ENCODE measurements at places on chromosomes 2 and 18. TPM values are rescaled to one million over a fixed set of nuclear protein-coding genes. Genes with fewer than 3 reads are reported as not detected.

Gene EMX1
- total RNA-seq: not detected

Gene KCNG2
- total RNA-seq: 0.17 TPM

Gene TMEM185B
- 30.2 TPM for total RNA-seq

Gene RAPGEF4
- total RNA-seq: 1.7 TPM

Gene MEX3C
- 102 TPM for total RNA-seq

Gene LRP1B
- 0.13 TPM for total RNA-seq

Gene GALNT14
- total RNA-seq: 12.7 TPM

Gene DSG2
- total RNA-seq: 123 TPM

Gene ANKRD62
- total RNA-seq: not detected

Gene VIT
- total RNA-seq: 0.67 TPM

Gene GULP1
- total RNA-seq: 49.7 TPM

Gene GORASP2
- 63.3 TPM for total RNA-seq

Gene CRYGC
- 0.52 TPM for total RNA-seq

Gene IL36RN
- total RNA-seq: 0.67 TPM

Gene BCL11A
- 8.5 TPM for total RNA-seq

Gene ADD2
- not detected for total RNA-seq

Gene RAMP1
- total RNA-seq: 3.7 TPM

Gene SFTPB
- total RNA-seq: not detected

Gene GLB1L
- 21.8 TPM for total RNA-seq

Gene IDH1
- total RNA-seq: 85.2 TPM

Gene TCF23
- not detected for total RNA-seq

Gene NDC80
- 15.3 TPM for total RNA-seq

Gene ASXL2
- total RNA-seq: 15.2 TPM

Gene LIMS4
- 2.6 TPM for total RNA-seq

Gene CD8B2
- total RNA-seq: not detected

Gene NAT8
- total RNA-seq: not detected

Gene CREG2
- total RNA-seq: 0.64 TPM

Gene EVX2
- total RNA-seq: not detected

Gene EIPR1
- 38.0 TPM for total RNA-seq

Gene PPM1B
- total RNA-seq: 19.0 TPM

Gene CHST9
- 0.17 TPM for total RNA-seq

Gene TET3
- 6.0 TPM for total RNA-seq

Gene CSRNP3
- 4.7 TPM for total RNA-seq

Gene THSD7B
- total RNA-seq: not detected

Gene MC5R
- not detected for total RNA-seq

Gene GAREM2
- 0.67 TPM for total RNA-seq

Gene STAT4
- 2.6 TPM for total RNA-seq
